ENCODE measurements at places on chromosomes 7 and 10. TPM values are rescaled to one million over a fixed set of nuclear protein-coding genes. Genes with fewer than 3 reads are reported as not detected.

DNA sequence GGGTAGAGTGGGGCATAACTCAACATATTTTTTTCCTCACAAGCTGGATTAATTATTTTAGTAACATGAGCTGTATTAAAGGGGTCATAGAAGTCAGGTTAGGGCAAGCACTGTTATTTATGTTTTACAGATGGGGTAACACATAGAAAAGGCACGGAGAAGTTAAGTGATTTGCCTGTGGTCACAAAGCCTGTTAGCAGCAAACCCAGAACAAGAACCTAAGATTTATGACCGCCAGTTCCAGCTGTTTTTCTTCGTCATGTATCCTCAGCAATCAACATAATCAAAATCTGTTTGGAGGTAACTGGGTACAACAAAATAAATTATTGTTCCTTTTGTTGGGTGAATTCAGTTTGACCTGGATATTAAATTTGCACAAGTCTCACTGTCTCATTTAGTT is 57.2 kb upstream of the BET1 start:
- no peak for DNase-seq

GRCh38 chr7:141679014-141679413 is 23.0 kb downstream of the DENND11 start:
- no peak for DNase-seq

GRCh38 chr10:29671968-29672367 is 37.2 kb upstream of the SVIL start:
- DNase-seq: no peak

DNA sequence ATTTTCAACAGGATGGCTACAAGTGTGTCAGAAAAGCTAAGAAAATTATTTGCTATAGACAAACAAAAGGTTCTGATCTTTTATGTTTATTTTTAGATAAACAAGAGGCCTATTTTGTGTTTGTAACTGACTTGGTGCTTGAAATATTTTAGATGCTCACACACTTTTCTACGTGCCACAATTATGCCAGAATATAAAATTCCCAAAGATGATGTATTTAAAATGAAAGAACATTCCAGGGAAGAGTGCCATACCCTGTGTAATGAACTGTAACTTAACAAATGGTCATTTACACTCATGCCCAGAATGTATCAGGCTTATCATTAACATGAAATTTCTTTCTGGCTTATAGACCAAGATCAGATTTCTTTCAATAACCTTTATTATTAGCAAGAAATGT is 144.9 kb upstream of the MTPN start:
- DNase-seq: no peak

- DNase-seq: no peak
Observed at GRCh38 chr7:155580367-155580766, 34.0 kb upstream of the CNPY1 start.

DNA sequence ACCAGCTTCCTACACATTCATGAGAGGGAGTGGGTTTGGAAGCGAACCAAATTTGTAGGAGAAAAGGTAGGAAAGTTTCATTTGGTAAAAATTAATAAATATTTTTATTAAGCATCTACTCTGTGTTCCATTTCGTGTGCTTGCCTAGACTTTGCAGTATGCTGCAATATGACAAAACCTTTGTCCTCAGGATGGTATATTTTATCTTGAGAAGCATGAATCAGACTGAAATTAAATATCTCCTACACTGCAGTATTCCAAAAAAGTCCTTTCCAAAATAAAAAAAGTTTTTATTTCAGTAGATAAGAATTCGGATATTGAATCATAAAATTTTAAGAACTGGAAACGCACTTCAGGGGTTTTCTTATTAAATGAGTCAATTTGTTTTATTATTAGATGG is 47.7 kb downstream of the ANK3 start:
- DNase-seq: no peak

DNA sequence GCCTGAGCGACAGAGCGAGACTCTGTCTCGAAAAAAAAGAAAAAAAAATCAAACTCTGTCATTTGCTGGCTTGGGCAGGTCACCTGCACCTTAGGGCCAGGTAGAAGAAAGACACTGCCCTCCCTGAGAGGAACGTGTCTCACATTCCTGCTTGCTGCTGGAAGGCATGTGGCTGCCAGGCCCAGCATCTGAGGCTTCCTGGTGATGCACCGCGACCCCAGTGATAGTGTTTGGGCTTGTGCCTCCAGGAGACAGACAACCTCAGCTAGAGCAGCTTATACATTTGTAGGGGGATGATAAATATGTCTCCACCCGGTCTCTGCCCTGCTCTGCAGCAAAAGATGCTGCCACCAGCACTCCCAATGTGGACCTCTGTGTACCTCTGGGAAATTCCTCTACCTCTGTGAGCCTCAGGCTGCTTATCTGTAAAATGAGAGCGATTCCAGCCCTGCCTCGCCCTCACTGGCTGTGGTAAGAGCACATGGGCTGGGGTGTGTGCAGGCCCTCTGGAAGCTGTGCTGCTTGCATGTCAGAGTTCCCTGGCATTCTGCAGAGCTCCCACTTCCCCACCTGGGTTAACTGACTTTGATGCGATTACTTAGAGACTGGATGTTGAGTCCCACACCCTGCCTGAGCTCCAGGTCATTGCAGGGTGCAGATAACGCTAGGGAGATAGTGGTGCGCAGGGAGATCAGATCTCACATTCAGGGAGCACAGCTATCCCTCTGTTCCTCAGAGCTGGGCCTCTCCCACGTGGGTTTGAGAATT is 19.9 kb downstream of the SLC29A3 start:
- peak; percentile 48 for DNase-seq

GRCh38 chr10:91050371-91051034 is 129.6 kb upstream of the ANKRD1 start:
- DNase-seq: no peak

DNA sequence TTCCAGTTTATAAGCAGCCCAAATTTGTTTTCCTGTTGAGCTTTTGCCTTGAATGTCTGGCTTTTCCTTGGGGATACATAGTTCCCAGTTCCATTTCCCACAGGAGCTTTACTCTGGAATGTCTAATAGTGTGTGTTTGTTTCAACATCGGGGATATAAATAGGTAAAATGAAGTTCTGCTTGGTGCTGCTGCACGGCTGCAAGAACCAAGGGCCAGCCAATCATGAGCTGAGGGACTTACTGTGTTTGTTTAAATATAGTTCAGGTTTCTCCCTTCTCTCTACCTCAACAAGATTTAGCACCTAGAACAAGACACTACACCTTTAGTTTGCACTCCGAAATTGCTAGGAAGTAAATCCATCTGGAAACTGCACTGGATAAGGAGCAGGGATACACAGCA is 43.9 kb downstream of the GRM8 start:
- no peak for DNase-seq

DNA sequence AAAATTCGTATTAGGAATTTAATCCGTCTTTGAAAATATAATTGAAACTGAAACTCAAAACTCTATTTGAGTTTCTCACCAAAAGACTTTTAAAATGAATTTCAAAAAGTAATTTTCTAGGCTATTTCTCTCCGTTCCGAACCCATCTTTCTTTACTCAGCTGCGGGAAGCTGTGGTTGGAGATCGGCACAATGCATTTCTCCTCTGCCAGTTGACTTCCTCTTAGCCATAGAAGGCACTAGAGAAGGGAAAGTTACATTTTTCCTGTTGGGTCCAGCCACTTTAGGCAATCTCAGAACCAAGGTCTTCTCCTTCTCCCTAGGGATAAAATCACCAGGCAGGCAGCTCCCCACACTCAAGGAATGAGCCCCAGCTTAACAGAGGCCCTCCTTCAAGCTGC is 133.6 kb upstream of the COL1A2 start:
- DNase-seq: no peak

- DNase-seq: no peak
Observed at GRCh38 chr7:157158400-157158799, 19.7 kb downstream of the UBE3C start.

- DNase-seq: peak; percentile 37
Observed at GRCh38 chr10:42998481-42999384, 78.1 kb upstream of the RET start.

GRCh38 chr7:94069162-94069739 is 65.1 kb upstream of the BET1 start:
- DNase-seq: no peak

GRCh38 chr7:75072981-75073283 is 670 bp downstream of the RCC1L start:
- no peak for DNase-seq

DNA sequence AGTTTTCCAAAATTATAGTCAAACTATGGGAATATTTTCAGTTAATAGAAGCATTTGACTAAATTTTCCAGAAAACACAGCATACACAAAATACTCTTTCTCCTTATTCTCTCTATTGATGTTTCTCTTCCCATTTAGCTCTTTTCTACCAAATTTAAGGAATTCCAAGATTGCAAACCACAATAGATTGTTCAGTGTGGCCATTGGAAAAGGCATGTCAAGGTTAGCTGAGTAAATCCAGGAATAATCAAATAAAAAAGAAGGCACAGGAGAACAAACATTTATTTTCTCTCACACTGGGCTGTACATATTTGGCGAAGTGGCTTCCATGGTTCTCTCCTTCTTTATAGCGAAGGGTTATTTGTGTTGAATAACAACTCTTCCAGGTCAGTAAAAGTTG is 117.3 kb downstream of the THSD7A start:
- no peak for DNase-seq

- DNase-seq: no peak
Observed at GRCh38 chr7:74240482-74240881, 13.7 kb downstream of the RFC2 start.

GRCh38 chr10:30028006-30028737 is 31.2 kb downstream of the JCAD start:
- DNase-seq: no peak

- DNase-seq: no peak
Observed at GRCh38 chr7:17123020-17123419, 175.4 kb upstream of the AHR start.

DNA sequence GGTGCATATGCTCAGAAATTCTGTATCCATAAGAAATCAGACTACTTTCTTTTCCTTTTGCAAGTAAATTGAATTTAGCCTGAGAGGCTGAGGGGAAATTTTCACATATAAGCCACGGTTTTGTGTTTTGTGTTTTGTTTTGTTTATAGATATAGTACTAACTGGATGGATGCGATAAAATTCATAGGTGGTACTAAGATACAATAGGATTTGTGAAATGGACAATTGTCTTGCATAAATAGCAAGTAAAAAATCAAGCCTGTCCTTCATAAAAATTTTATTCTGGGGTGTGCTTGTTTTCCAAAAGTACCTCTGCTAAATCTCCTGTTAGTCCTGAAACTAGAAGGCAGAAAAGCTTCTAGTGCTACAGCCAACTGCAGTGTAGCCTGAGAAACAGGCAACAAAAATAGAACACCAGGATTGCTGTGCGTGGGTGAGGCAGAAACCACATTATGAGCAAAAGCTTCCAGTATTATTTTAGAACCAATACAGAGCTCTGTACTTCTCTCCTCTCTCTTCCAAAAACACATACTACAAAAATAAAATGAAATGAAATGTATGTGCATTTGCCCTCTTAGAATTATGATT is 634 bp upstream of the HDAC9 start:
- DNase-seq: no peak

GRCh38 chr10:91163869-91164474 is 56.5 kb upstream of the PCGF5 start:
- DNase-seq: no peak

GRCh38 chr7:36262309-36263094 is 109.4 kb downstream of the EEPD1 start:
- DNase-seq: no peak

GRCh38 chr7:87127019-87127418 is 25.2 kb upstream of the DMTF1 start:
- no peak for DNase-seq

- no peak for DNase-seq
Observed at GRCh38 chr10:52965938-52966401, 193.4 kb upstream of the MBL2 start.

DNA sequence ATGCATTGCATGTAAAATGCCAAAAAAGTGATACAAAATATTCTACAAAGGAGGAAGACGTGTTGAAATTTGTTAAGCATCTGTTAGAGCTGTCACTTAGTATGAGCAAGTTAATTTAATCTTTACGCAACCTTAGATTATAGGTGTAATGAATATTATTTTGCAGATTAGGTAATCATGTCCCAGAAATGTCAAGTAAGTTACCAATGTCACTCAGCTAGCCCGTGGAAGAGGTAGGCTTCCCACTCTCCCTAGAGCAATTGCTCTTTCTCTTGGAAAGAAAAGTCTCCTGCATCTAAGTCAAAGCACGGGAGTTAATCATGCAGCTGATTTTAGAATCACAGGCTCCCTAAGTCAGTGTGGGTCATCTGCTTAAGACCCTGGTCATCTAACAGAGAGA is 830.4 kb upstream of the IGFBP3 start:
- no peak for DNase-seq

DNA sequence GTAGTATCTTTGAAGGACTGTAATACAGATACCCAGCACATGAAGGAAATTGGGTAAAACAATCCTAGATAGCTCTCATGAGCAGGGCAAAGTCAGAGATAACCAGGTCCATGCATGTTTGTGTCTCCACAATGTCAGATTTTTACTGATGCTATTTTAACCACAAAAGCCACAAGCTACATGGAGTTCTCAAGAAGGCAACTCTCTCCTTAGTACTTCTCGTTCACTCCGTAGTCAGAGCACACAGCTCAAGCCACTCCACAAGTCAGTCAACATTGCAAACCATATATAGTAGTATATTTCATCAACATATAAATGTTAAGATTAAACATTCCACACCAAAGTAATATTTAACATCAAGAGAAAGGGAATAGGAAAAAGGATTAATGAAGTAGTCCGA is 98.0 kb upstream of the PIK3CG start:
- DNase-seq: no peak

ADRA2A gene
- not detected for polyA plus RNA-seq

CFTR gene
- not detected for polyA plus RNA-seq

AGBL3 gene
- 0.35 TPM for polyA plus RNA-seq

PVRIG gene
- not detected for polyA plus RNA-seq

CRYGN gene
- polyA plus RNA-seq: not detected

RTKN2 gene
- polyA plus RNA-seq: 1.5 TPM

LRIT1 gene
- polyA plus RNA-seq: not detected

MEIG1 gene
- polyA plus RNA-seq: 0.42 TPM

ASAH2 gene
- polyA plus RNA-seq: 2.5 TPM

OR2F1 gene
- polyA plus RNA-seq: 0.10 TPM

CAMK2B gene
- 0.10 TPM for polyA plus RNA-seq
